ENCODE measurements at places on chromosomes 11 and 22.
A peak's percentile ranks its signal among the peaks of the same experiment; 100 is the strongest.

DNA sequence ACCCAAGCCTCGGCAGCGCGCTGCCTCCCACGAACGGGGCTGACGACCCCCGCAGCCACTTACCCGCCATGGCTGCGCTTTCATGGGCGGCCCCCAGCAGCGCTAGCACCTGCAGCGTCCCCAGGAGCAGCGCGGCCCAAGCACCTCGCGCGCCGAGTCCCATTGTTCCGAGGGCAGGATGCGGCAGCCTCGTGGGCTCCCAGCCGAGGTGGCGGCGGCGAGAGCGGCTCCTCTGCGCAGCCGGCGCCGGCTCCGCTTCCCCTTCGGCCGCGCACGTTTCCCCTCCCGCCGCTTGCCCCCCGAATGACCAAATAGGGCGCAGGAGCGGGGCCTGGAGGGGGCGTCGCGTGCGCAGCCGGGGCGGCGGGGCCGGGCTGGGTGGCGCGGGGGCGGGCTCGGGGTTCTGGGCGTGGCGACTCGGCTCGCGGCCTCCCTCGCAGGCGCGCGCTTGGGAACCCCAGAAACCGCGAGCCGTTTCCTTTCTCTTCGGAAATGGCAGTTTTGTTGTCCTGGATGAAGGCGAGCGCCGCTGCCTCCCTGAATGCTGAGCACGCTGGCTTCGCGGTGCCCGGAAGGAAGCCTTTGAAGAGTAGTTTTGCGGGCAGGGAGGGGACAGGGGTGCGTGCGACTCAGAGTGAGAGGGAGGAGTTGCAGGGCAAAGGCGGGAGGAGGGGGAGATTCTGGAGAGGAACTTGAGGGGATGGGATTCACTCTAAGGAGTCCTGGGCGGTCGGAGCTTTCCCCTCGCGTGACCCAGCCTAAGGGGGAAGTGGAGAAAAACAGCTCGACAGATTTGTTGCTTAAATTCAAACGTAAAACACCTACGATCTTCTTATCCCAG, at the start of gene TMEM123:
Gene TMEM123 (minus strand): TSS at position 305 of the 841 bp plus-strand sequence. CDS start 142 bp downstream, at position 163.
- no peak for DNase-seq

GRCh38 chr11:130120045-130120444, 39.5 kb upstream of the ST14 start:
- DNase-seq, result no peak

DNA sequence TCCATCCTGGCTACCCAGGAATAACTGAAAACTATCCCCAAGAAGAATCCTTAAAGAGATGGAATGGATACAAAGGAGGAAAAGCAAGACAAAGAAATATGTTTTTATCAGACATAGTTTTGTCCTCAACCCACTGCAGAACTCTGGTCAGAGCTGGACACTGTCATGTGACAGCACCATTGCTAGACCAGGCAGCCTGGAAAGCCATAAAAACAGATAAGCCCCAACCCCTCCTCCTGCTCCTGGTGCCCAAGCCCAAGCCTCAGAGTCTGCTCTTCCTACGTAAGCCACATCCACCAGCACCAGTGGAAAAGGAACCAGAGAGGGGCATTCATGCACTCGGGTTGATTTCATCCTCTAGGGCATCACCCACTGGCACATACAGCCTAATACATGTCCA, 116.9 kb downstream of the TRIM29 start:
- no peak for DNase-seq

DNA sequence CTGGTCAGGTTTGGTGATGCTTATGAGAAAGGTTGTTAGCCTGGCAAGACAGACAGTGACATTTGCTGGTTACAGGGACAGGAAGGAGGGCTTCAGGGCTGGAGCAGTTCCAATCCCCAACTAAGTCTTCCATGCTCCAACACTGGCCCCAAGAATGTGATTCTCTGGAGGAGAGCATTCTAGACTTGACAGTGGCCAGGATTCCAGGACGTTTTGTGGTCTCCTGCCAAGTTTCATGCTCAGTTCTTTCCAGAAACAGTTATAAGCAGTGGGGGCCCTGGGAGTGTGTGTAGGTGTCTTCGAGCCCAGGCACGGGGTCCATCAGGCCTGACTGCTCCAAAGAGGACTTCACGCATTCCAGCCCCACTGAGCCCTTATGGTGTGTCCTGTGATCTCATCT, 8.9 kb upstream of the GRK3 start:
- no peak for DNase-seq

GRCh38 chr22:37082251-37082873, 27.2 kb downstream of the TMPRSS6 start:
- no peak for DNase-seq

DNA sequence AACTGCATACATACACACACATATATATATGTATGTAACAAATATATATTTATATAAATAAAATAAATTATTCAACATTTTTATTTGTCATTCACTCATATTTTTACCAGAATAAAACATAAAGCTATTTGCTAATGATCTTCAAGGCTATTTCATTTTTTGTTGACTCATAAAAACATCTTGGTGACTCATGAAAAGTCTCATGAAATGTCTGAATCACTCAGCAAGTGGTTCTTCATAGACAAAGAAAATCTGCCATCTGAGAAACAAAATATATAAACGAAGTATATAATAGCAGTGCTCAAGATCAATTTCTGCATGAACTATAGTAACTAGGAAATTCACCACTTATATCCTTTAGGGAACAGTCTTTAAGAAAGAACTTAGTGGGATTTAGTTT, 764.8 kb upstream of the FAT3 start:
- no peak for DNase-seq

DNA sequence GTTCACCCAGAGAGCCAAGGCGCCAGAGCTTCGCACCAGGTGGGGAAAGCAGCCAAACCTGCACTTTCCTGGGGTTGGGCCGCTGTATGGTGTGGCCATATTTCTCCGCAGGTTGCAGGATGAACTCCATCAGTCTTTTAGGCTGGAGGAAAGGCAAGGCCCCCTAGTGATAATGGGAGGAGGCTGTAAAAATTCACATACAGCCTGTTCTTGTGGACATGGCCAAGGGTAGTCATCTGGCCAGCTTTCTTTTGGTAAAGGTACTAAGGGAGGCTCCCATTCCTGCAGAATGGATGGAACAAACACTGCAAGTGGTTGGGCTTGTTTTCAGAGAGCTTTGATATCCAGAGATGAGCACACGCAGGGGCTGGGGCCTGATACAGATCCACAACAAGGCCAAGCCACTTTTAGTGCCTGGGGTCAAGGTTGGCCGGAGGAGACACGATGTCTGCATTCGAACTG, 29.6 kb downstream of the C22orf31 start:
- DNase-seq, result no peak

- DNase-seq, result no peak
Observed at GRCh38 chr11:73268671-73269271, 3.4 kb upstream of the P2RY6 start.

GRCh38 chr22:38788021-38788816, 5.7 kb downstream of the DNAL4 start:
- DNase-seq, result peak; percentile 98

DNA sequence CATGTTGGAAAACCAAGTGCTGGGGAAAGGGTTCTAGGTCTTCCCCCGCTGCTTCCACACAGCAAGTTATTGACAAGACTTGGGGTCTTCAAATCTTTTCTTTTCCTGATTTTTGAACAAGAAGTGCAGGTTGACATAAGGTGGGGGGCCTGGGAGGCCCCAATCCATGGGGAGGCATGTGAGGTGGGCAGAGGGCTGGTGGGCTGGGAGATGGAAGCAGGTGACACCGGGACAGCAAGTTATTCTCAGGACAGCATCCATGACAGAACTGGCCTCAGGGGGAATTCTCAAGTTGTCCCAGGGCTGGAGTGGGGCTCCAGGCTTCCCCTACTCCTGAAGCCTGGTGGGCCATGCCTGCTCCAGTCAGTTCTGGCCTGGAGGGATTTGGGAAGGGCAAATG, 5.5 kb downstream of the FGF19 start:
- no peak for DNase-seq

DNA sequence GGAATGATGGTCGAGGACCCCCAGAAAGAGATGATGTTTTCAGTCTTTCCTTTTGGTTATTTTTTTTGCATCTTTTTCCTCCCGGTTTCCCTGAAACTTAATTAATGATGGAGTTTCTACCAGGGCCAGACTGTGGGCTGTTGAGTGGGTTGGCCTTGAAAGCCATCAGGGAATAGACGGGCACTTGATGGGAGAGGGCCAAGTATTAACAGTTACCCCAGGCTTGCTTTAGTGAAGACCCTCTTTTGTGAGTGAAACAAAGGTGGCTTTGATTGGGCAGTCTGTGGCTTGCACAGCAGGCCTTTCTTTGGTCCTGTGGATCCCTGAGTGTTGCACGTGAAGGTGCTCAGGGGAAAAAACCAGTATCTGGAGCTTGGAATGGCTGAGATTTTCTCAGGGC, 56.9 kb downstream of the AMOTL1 start:
- DNase-seq, result no peak

GRCh38 chr11:78156127-78156844, 16.9 kb upstream of the ALG8 start:
- no peak for DNase-seq

- DNase-seq, result no peak
Observed at GRCh38 chr11:18731949-18732821, 6.2 kb upstream of the IGSF22 start.

GRCh38 chr11:1194977-1195681, 27.7 kb upstream of the MUC5B start:
- no peak for DNase-seq

GRCh38 chr22:30947816-30948454, 20.6 kb downstream of the MORC2 start:
- DNase-seq, result peak; percentile 13

- DNase-seq, result no peak
Observed at GRCh38 chr11:101429703-101430540, 153.9 kb downstream of the TRPC6 start.

- peak; percentile 26 for DNase-seq
Observed at GRCh38 chr11:99739464-99740089, 718.8 kb downstream of the CNTN5 start.

GRCh38 chr11:36088266-36088972, 144.6 kb downstream of the LDLRAD3 start:
- DNase-seq, result no peak

GRCh38 chr11:71387200-71387599, 61.0 kb downstream of the DHCR7 start:
- no peak for DNase-seq
